Immature natural killer cell (primary cell): ENCODE measurements at places on chromosomes 1 and 21. TPM values are rescaled to one million over a fixed set of nuclear protein-coding genes. Genes with fewer than 3 reads are reported as not detected.

The TEX38 gene
- not detected for polyA plus RNA-seq

DNA sequence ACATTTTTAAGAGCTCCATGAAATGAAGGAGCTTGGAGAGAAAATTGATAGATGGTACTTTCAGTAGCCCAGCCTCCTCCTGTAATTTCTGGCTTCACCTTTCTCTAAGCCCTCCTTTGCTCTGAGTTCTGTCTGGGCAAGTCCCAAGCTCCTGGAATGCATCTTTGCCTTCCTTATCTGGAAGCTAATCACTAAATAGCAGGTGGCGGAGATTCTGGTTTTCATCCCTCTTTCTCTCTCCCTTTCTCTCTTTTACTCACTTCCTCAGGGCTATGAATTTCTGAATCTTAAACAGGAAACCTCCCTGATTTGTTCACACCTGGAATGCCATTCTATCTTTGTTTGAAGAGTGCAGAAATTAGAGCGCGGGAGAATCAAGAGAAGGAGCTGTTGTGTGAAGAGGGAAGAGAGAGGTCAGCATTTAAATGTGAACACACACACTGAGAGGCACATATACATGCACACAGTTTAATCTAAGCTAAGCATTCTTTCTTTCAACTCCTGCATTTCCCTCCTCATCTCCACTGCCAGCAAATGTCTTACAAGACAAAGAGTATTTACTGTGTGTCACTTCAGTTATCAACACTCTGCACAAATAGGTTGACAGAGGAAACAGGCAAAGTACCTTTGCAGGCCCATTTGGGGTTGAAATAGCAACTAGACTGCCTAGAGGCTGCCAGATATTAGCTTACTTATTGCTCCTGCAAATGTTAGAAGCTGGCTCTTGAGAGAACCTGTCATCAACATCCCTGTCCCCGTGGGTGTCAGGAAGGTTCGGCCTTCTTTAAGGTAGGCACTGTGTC, 199.4 kb upstream of the CAMK1G start:
- peaks cover 2% of the 10 kb centered on the region for H3K4me1 ChIP-seq
- H3K4me3 ChIP-seq, result no peak overlapping the region
- no peak overlapping the region for H3K27ac ChIP-seq
- no peaks in the 10 kb centered on the region for H3K27me3 ChIP-seq
- H3K36me3 ChIP-seq, result no peaks in the 10 kb centered on the region

The BSND gene
- not detected for polyA plus RNA-seq

The SLC41A1 gene
- 6.4 TPM for polyA plus RNA-seq

The S100A6 gene
- polyA plus RNA-seq, result 543 TPM

The TMEM240 gene
- not detected for polyA plus RNA-seq

DNA sequence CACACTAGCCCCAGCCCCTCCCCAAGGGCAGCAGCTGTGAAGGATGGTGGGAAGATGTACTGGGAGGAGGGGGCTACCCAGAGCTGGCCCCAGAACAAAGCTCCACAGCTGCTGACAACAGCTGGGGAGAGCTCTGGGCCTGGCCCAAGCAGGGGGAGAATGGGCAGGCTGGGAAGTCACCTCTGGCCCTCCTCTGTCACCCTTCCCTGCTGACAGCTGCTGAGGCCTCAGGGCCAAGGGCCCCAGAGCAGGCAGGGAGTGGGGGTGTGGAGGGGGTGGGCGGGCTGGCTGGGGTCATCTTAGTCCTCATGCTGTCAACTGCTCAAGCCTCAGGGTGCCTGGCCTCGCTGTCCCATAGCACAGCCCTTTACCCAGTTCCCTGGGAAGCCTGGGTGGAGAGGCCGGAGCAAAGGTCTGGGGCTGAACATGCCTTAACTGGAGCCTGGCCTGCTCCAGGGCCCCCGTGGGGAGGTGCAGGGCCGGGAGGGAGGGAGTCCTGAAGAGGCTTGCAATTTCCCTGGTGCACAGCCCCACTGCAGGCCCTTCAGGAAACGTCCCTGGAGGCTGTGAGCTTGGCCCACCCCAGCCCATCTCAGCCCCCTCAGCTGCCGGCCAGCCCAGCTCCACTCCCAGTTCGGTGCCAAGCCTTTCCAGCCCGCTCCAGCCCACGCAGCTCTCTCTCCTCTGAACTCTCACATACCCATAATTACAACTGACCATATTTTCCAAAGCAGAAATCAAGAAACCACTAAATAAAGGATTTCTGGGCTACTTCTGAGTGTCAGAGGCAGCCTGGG, 25.7 kb downstream of the HSPG2 start:
- peaks cover 9% of the 10 kb centered on the region for H3K4me1 ChIP-seq
- DNase-seq, result no peak
- no peak overlapping the region for H3K4me3 ChIP-seq
- no peaks in the 10 kb centered on the region for H3K36me3 ChIP-seq
- H3K27me3 ChIP-seq, result no peaks in the 10 kb centered on the region
- H3K27ac ChIP-seq, result no peak overlapping the region

The ANXA9 gene
- polyA plus RNA-seq, result not detected

DNA sequence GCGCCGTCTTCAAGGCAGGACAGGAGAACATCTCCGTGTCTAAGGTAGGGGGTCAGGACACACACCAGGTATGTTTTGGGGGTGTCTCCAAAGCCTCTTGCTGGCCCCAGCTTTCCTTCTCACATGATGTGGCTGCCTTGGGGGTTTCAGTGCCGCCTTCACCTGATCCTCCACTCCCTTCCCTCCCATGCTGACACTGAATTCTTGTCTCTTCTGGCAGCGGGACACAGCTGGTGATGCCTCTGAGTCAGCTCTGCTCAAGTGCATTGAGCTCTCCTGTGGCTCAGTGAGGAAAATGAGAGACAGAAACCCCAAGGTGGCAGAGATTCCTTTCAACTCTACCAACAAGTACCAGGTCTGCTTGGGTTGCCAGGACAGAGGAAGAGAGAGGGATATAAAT, 13.5 kb downstream of the ATP1A2 start:
- H3K27ac ChIP-seq, result no peak overlapping the region
- H3K36me3 ChIP-seq, result no peaks in the 10 kb centered on the region
- no peak overlapping the region for H3K4me3 ChIP-seq
- H3K4me1 ChIP-seq, result no peaks in the 10 kb centered on the region
- H3K27me3 ChIP-seq, result peaks cover 4% of the 10 kb centered on the region

DNA sequence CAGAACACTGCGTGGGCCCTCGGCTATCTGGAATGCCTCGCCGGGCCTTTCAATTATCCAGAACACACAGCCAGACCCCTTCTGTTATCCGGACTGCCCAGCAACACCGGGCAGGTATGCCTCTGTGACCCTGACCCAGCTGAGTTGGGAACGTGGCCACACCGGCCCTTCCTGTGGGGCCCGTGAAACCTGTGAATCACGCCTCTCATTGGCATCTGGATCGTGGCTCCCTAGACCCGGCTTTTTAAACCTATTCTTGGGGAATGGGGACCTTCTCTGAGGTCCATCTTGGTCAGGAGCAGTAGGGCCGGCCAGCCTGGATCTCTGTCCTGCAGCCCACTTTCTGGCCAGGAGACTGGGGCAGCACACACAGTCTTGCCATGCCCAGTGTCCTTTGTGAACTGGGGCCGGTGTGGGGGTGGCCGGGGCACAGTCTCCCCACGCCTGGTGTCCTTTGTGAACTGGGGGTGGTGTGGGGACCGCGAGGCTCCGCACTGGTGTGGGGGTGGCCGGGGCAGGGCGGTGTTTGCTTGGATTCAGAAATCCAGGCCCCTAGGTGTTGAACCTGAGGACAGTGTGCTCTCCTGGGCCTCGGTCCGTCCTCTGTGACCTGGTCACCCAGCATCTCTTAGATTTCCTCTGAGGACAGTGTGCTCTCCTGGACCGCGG, 11.1 kb downstream of the COL18A1 start:
- no peaks in the 10 kb centered on the region for H3K4me1 ChIP-seq
- no peak overlapping the region for H3K27ac ChIP-seq
- DNase-seq, result no peak
- H3K36me3 ChIP-seq, result no peaks in the 10 kb centered on the region

DNA sequence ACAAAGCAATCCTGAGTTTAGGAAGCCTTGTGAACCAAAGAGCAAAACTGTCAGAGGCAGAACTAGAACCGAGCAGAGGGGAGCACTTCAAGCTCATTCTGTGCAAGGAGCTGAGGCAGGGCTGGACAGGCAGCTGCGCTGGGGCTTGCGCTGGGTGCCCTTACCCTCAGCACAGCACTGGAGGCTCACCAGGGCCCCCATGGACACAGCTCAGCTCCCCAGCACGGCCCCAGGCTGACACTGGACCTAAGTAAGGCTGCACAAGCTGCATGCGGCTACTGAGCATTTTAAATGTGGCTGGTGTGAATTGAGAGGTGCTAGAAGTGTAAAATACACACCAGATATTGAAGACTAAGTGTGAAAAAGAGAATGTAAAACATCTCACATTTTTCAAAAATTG, 22.1 kb downstream of the TMEM63A start:
- H3K27ac ChIP-seq, result peak overlapping the region; percentile 19

DNA sequence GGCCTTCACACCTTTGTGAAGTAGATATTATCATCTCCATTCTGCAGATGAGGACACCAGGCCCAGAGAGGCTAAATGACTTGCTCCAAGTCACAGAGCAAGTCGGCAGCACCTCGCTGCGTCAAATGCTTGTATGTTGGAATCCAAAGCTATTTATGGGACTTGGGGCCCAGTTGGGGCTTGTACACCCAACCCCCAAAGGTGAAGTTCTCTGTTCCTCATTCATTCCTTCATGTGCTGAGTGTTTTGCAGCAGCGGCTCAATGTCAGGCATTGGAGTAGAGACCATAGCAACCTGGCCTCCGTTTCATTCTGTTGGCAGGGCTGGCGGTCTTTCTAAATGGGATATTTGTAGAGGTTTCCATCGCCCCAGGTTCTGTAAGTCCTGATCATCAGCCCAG, 113.4 kb upstream of the SLC25A33 start:
- peak overlapping the region; percentile 82 for H3K27ac ChIP-seq
- H3K27me3 ChIP-seq, result peaks cover 43% of the 10 kb centered on the region
- H3K36me3 ChIP-seq, result no peaks in the 10 kb centered on the region
- DNase-seq, result peak; percentile 16

DNA sequence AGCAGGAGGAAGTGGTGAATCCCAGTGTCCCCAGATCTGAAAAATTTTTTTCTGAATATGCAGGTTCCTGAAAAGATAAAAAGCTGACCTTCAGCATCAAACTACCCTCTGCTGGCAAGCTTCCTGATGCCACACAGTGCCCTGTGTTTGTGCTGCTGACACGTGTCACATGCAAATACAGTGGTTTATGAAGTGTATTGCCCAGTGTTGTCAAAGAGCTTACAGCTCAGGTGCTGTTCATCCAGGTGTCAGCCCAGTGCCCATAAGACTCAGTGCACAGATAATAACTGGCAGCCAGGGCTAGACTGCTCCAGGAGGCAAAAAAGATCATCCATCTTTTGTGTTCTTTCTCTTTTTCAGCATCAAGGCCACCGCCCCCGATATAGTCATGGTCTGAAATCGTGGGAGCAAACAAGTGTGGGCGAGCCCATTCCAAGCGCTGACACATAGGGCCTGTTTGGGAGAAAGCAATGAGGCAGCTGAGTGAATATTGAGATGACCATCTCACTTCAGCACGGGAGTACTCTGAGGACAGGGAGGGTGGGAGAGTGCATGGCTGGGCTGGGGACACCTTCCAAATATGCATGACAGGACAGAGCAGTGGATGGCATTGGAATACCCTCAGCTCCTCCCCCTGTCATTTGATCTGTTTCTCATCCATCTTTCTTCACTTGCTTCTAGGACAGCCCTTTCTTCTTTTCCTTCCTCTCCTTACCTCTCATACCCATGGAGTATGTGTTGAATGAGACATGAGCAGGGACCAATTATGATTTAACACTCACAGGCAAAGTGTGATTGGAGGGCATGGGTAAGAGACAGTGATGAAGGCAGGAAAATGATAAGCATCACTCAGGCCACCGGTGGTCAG, 6.4 kb upstream of the KCNK1 start:
- no peaks in the 10 kb centered on the region for H3K4me1 ChIP-seq
- peaks cover 9% of the 10 kb centered on the region for H3K27me3 ChIP-seq
- no peak for DNase-seq
- no peak overlapping the region for H3K27ac ChIP-seq
- no peaks in the 10 kb centered on the region for H3K36me3 ChIP-seq

- H3K27ac ChIP-seq, result peak overlapping the region; percentile 100
- H3K27me3 ChIP-seq, result peaks cover 15% of the 10 kb centered on the region
- peak overlapping the region; percentile 100 for H3K4me3 ChIP-seq
- peaks cover 41% of the 10 kb centered on the region for H3K4me1 ChIP-seq
- DNase-seq, result no peak
Measured at GRCh38 chr1:31647106-31647505, 2.4 kb upstream of the PEF1 start.

The MRAP gene
- polyA plus RNA-seq, result not detected

DNA sequence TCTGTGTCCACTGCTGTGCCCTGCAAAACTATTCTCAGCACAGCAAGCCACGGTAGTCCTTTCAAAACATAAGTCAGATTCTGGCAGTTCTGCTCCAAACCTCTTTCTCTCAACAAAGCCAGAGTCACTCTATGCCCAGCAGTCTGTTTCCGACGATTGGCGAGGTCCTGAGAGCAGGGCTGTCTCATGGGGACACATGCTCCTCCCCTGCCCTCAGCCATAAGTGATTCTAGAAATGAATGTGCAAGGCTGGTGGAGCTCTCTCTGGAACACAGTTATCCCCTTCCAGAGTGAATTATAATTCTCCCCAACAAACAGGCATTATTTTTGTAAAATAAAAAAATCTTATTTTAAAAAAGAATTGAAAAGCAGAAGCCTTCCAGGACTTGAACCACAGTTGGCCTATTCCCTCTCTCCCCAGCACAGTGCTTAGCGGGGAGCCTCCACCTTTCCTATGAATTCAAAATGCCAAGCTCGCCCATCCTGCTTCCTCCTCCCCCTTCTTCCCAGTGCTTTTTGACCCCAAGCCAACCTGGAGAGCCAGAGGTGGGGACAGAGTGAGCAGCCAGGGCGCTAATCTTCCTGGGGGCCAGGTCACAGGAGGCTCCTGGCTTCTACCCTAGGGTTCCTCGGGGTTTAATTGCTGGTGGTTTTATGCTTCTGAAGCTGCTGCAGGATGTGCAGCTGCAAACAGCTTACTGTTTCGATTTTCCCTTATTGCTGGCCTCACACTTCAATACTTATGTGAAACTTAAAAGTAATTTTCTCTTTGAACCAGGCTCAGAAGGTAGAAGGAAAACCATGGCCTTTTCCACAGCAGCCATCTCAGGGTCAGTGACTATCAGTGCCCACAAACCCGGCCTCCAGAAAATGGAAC, 41.1 kb downstream of the KCNJ6 start:
- no peak for DNase-seq
- H3K4me1 ChIP-seq, result no peaks in the 10 kb centered on the region
- H3K27me3 ChIP-seq, result no peaks in the 10 kb centered on the region
- H3K36me3 ChIP-seq, result no peaks in the 10 kb centered on the region
- no peak overlapping the region for H3K4me3 ChIP-seq
- no peak overlapping the region for H3K27ac ChIP-seq

DNA sequence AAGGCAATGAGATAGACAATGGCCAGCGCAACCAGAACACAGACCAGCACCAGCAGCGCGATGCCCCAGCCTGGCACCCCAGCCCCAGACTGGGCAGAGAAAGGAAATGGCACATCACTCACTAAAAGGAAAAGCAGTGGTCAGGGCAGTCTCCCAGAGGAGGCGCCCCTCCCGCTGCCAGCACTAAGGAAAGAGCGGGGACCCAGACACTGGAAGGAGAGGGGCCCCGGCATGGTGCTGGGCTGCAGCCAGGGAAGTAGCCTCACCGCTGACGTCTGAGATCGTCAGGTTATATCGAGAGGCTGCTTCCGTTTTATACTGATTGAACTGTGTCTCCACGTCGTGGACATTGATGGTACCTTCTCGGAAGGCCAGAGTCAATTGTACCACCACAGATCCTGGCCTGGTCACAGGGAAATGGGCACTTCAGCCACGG, 13.8 kb downstream of the TRIM46 start:
- H3K36me3 ChIP-seq, result no peaks in the 10 kb centered on the region
- no peak for DNase-seq
- H3K27ac ChIP-seq, result no peak overlapping the region
- H3K27me3 ChIP-seq, result peaks cover 6% of the 10 kb centered on the region
- H3K4me1 ChIP-seq, result peaks cover 10% of the 10 kb centered on the region

GRCh38 chr1:159880430-159880829, 18.0 kb upstream of the VSIG8 start:
- H3K27me3 ChIP-seq, result peaks cover 8% of the 10 kb centered on the region
- H3K4me1 ChIP-seq, result no peaks in the 10 kb centered on the region

The PCP4L1 gene
- not detected for polyA plus RNA-seq
